ENCODE measurements at places on chromosomes 6 and 20. TPM values are rescaled to one million over a fixed set of nuclear protein-coding genes. Genes with fewer than 3 reads are reported as not detected.

PNLDC1 gene
- not detected for total RNA-seq

OPRL1 gene
- total RNA-seq, result 0.59 TPM

RBPJL gene
- total RNA-seq, result not detected

PAK5 gene
- not detected for total RNA-seq

MAP7 gene
- 1.8 TPM for total RNA-seq

BCAS4 gene
- total RNA-seq, result 2.9 TPM

PRKN gene
- total RNA-seq, result 2.9 TPM

PRR18 gene
- 0.29 TPM for total RNA-seq

ETV7 gene
- total RNA-seq, result 3.5 TPM

C6orf120 gene
- 53.0 TPM for total RNA-seq

PLG gene
- total RNA-seq, result not detected

SLC22A2 gene
- total RNA-seq, result under 0.01 TPM

SCAND1 gene
- 69.8 TPM for total RNA-seq

ZNF343 gene
- 6.9 TPM for total RNA-seq

GRM1 gene
- under 0.01 TPM for total RNA-seq

TDRD6 gene
- 0.59 TPM for total RNA-seq

DEFB116 gene
- not detected for total RNA-seq

PPIL6 gene
- total RNA-seq, result 5.3 TPM

THBS2 gene
- total RNA-seq, result 1,102 TPM

ISM1 gene
- total RNA-seq, result 4.0 TPM

SLC22A7 gene
- total RNA-seq, result not detected

IYD gene
- total RNA-seq, result not detected

PTGIS gene
- total RNA-seq, result 33.6 TPM

RIMS4 gene
- total RNA-seq, result 0.29 TPM

EYA2 gene
- 17.7 TPM for total RNA-seq

CLDN20 gene
- not detected for total RNA-seq

SH3BGRL2 gene
- 2.2 TPM for total RNA-seq

BPIFB1 gene
- total RNA-seq, result not detected

LY6G6F gene
- not detected for total RNA-seq

ID4 gene
- 29.7 TPM for total RNA-seq

SNRPB2 gene
- total RNA-seq, result 50.3 TPM

PHF20 gene
- total RNA-seq, result 39.1 TPM

TMEM200A gene
- 49.2 TPM for total RNA-seq

FABP7 gene
- not detected for total RNA-seq

NKX2-4 gene
- total RNA-seq, result not detected

MDFI gene
- 0.72 TPM for total RNA-seq

ANKRD66 gene
- not detected for total RNA-seq

GSTA3 gene
- total RNA-seq, result not detected

KIF25 gene
- total RNA-seq, result not detected

GTSF1L gene
- not detected for total RNA-seq

SIGLEC1 gene
- not detected for total RNA-seq

SALL4 gene
- total RNA-seq, result 3.5 TPM

ZKSCAN3 gene
- total RNA-seq, result 2.9 TPM

RSPH9 gene
- under 0.01 TPM for total RNA-seq

SYTL3 gene
- 1.5 TPM for total RNA-seq

PCK1 gene
- not detected for total RNA-seq

ZC2HC1B gene
- not detected for total RNA-seq

NR2E1 gene
- not detected for total RNA-seq

SCRT2 gene
- total RNA-seq, result not detected
